H1 (cell line): ENCODE measurements at places on chromosomes 2 and 18.

GRCh38 chr2:221792971-221793521 lies 220.9 kb upstream of the EPHA4 start:
- peak overlapping the region; percentile 33; the same call in 1 of the 2 replicates for H3K4me3 ChIP-seq
- no peaks in the 10 kb centered on the region for H3K27me3 ChIP-seq
- no peaks in the 10 kb centered on the region for H3K36me3 ChIP-seq
- peaks cover 2% of the 10 kb centered on the region; the same call in 1 of the 2 replicates for H3K4me1 ChIP-seq
- peak; percentile 41 for DNase-seq

- H3K36me3 ChIP-seq = no peaks in the 10 kb centered on the region
- H3K4me3 ChIP-seq = no peak overlapping the region
- no peaks in the 10 kb centered on the region for H3K27me3 ChIP-seq
Observed at GRCh38 chr2:181104512-181105115, 124.2 kb downstream of the UBE2E3 start.

DNA sequence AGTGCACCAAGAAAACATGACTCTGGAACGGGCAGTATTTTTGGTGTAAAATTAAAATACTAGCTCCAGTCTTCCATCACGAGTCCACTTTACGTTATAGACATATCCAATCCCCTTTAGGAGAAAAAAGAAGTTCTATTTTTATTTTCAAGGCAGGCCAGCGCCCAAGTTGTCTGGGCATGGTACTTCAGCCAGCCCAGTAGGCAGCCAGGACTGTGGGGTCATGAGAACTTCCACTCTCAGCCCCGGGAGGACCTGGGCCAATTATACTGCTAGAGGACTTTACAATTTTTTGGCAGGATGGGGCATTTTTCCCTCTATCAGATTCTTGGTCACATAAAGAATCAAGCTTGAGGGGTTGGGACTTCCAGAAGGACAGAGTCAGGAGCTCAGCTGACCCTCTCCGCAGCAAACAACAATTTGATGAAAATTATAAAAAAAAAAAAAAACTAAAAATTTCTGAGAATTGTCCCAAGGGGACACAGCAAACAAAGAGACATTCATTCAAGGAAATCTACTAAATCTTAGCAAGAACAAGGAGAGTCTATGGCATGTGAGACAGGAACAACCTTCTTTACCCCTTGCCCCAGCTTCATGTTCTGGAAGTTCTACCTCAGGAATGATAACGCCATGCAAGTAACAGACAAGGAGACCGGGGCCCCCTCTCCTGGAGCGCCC lies 37.3 kb upstream of the B3GNT2 start:
- DNase-seq = no peak
- no peaks in the 10 kb centered on the region for H3K27me3 ChIP-seq
- H3K27ac ChIP-seq = no peak overlapping the region
- H3K36me3 ChIP-seq = no peaks in the 10 kb centered on the region

DNA sequence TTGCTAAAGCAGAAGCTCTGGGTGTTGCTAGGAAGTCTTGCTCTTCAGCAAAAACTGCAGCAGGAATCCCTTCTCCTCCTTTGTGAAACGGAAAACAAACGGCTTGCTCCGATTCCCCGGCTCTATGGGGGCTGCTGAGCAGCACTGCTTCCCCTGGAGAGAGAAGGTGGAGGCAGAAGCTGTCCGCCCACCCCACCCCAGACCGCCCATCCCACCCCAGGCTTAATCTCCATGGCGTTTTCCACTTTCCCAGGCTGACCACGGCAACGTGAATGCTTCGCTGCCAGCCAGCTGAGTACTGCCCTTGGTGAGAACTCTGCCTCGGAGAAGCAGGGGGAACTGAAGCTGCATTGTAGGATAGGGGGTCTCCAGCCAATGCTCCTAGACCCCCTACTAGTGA lies 139.2 kb downstream of the BCL2 start:
- H3K36me3 ChIP-seq = no peaks in the 10 kb centered on the region
- H3K27me3 ChIP-seq = no peaks in the 10 kb centered on the region
- no peak overlapping the region for H3K4me3 ChIP-seq
- peaks cover 2% of the 10 kb centered on the region; the same call in 1 of the 2 replicates for H3K4me1 ChIP-seq
- no peak overlapping the region for H3K27ac ChIP-seq
- no peak for DNase-seq

GRCh38 chr18:31577195-31577594 lies 14.5 kb upstream of the TTR start:
- no peak for DNase-seq
- no peak overlapping the region for H3K4me3 ChIP-seq
- H3K27ac ChIP-seq = no peak overlapping the region
- no peaks in the 10 kb centered on the region for H3K36me3 ChIP-seq
- H3K27me3 ChIP-seq = no peaks in the 10 kb centered on the region

DNA sequence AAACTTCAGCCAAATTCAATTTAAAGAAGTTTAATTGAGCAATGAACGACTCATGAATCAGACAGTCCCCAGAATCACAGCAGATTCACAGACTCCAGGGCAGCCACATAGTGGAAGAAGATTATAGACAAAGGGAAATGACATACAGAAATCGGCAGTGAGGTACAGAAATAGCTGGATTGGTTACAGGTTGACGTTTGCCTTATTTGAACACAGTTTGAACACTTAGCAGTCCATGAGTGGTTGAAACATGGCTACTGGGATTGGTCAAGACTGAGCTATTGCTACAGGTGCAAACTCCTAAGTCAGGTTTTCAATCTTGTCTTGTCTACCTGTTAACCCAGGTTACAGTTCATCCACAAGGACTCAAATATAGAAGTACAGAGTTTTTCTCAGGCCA lies 169.6 kb downstream of the DLGAP1 start:
- H3K27me3 ChIP-seq = no peaks in the 10 kb centered on the region
- no peaks in the 10 kb centered on the region for H3K36me3 ChIP-seq
- no peak overlapping the region for H3K27ac ChIP-seq

DNA sequence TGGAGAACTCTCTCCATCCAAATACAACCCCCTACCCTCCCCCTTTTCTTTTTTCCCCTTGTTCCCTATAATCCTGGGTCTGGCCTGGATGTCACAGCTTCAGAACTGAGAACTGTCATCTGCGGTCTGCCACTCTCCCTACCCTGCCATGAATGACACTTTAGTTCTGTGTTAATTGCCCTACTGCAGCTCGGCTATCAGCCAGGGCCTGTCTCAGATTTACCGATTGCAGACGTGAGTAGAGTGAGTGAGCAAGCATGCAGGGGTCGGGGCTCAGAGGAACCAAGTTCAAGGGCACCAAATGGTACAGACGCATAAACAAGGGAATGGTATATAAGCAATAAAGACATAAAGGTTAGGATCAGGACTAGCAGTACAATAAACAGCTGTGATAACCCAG lies 967.8 kb downstream of the BCL11A start:
- H3K27me3 ChIP-seq = no peaks in the 10 kb centered on the region
- H3K4me3 ChIP-seq = no peak overlapping the region
- no peaks in the 10 kb centered on the region for H3K36me3 ChIP-seq
- no peaks in the 10 kb centered on the region for H3K4me1 ChIP-seq

GRCh38 chr2:168948621-168949212 lies 47.6 kb downstream of the G6PC2 start:
- H3K27me3 ChIP-seq = no peaks in the 10 kb centered on the region
- no peak overlapping the region for H3K27ac ChIP-seq
- no peak overlapping the region for H3K4me3 ChIP-seq
- no peaks in the 10 kb centered on the region for H3K36me3 ChIP-seq

DNA sequence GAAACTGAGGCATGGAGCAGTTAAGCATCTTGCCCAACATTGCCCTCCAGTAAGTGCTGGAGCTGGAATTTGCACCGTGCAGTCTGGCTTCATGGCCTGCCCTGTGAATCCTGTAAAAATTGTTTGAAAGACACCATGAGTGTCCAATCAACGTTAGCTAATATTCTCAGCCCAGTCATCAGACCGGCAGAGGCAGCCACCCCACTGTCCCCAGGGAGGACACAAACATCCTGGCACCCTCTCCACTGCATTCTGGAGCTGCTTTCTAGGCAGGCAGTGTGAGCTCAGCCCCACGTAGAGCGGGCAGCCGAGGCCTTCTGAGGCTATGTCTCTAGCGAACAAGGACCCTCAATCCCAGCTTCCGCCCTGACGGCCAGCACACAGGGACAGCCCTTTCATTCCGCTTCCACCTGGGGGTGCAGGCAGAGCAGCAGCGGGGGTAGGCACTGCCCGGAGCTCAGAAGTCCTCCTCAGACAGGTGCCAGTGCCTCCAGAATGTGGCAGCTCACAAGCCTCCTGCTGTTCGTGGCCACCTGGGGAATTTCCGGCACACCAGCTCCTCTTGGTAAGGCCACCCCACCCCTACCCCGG lies 1.3 kb downstream of the PROC start:
- H3K4me3 ChIP-seq = no peak overlapping the region
- peaks cover 9% of the 10 kb centered on the region; the same call in 1 of the 2 replicates for H3K4me1 ChIP-seq
- DNase-seq = no peak
- peaks cover 61% of the 10 kb centered on the region for H3K27me3 ChIP-seq
- H3K27ac ChIP-seq = no peak overlapping the region

- no peaks in the 10 kb centered on the region for H3K27me3 ChIP-seq
- H3K4me1 ChIP-seq = no peaks in the 10 kb centered on the region
- H3K27ac ChIP-seq = no peak overlapping the region
- H3K4me3 ChIP-seq = no peak overlapping the region
Observed at GRCh38 chr2:241228860-241229516, 40.5 kb downstream of the ANO7 start.

DNA sequence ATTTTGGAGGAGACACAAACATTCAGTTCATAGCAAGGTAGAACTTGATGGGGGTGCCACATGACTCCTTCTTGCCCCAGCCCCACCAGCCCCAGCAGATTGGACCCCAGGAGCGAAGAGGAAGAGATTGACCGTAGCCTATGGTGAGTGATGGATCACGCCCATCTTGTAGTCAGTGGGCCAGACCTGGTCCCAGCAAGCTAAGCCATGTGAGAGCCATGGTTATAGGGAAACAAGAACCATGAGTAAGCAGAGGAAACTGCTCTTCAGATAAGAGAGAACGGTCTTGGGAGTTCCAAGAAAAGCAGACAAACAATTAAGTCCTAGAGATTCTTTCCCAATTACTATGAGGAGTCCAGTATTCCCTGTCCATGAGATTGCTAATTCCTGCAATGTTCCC lies 4.6 kb upstream of the TCF4 start:
- no peaks in the 10 kb centered on the region for H3K36me3 ChIP-seq
- DNase-seq = no peak
- no peak overlapping the region for H3K27ac ChIP-seq
- H3K4me3 ChIP-seq = no peak overlapping the region
- no peaks in the 10 kb centered on the region for H3K4me1 ChIP-seq

GRCh38 chr2:56754627-56755026 lies 570.8 kb downstream of the CCDC85A start:
- no peaks in the 10 kb centered on the region for H3K4me1 ChIP-seq
- H3K4me3 ChIP-seq = no peak overlapping the region
- H3K36me3 ChIP-seq = no peaks in the 10 kb centered on the region
- no peak for DNase-seq

- H3K27ac ChIP-seq = no peak overlapping the region
- no peak for DNase-seq
- peaks cover 3% of the 10 kb centered on the region; the same call in 1 of the 2 replicates for H3K36me3 ChIP-seq
- peaks cover 5% of the 10 kb centered on the region; the same call in 1 of the 2 replicates for H3K4me1 ChIP-seq
- no peaks in the 10 kb centered on the region for H3K27me3 ChIP-seq
Observed at GRCh38 chr2:120930864-120931263, 195.2 kb downstream of the GLI2 start.

DNA sequence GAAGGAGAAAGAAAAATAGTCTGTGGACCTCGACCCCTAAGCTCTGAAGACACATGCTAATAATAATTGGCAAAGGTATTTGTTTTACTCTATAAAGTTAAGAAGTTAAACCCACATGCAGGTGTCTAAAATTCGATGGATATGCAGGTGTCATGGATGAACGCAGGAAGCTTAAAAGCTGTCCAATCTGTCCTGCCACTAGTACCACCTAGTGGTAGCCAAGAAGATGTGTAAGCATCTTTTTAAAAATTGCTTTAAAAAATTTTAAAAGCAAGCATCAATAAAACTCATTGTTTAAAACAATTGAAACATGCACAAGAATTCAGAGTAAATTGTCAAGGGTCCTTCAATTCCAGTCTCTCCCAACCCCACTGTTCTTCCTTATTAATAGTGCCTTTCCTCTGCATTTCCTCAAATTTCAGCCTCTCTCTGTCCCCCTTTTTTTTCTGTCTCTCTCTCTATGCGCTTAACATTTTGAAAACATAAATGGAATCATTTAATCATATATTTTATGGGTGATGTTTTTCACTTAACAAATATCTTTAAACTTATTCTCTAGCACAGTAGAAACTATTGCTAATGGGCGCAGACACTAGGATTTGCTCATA lies 30.6 kb upstream of the PPP3R1 start:
- no peaks in the 10 kb centered on the region for H3K27me3 ChIP-seq
- no peak overlapping the region for H3K4me3 ChIP-seq

DNA sequence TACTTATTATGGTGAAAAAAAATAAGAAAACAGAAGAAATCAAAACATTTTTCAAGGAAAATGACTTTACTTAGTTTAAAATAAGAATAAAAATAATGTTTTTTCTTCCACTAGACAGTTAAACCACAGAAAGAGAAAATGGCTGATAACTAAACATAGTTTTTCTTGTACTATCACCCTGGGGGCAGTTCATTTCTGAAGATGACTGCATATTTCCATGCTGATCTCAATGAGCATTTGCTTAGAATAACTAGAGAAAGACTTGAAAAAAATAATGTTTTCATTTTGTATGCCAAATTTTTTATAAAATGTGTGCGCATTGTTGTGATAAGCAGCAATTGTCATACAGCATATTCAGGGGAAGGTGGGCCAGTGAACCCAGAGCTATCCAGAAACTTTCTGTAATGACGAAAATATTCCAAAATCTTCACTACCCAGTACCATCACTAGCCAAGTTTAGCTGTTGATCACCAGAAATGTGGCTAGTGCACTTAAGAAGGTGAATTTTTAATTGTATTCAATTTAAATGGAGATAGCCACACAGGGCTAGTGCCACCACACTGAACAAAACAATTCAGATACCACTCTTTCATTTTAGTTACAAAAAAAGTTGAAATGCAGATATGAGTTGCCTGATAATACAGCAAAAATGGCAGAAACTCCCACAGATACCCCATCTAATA lies 513.4 kb upstream of the NETO1 start:
- no peak overlapping the region for H3K27ac ChIP-seq
- DNase-seq = no peak
- H3K27me3 ChIP-seq = no peaks in the 10 kb centered on the region
- no peak overlapping the region for H3K4me3 ChIP-seq

DNA sequence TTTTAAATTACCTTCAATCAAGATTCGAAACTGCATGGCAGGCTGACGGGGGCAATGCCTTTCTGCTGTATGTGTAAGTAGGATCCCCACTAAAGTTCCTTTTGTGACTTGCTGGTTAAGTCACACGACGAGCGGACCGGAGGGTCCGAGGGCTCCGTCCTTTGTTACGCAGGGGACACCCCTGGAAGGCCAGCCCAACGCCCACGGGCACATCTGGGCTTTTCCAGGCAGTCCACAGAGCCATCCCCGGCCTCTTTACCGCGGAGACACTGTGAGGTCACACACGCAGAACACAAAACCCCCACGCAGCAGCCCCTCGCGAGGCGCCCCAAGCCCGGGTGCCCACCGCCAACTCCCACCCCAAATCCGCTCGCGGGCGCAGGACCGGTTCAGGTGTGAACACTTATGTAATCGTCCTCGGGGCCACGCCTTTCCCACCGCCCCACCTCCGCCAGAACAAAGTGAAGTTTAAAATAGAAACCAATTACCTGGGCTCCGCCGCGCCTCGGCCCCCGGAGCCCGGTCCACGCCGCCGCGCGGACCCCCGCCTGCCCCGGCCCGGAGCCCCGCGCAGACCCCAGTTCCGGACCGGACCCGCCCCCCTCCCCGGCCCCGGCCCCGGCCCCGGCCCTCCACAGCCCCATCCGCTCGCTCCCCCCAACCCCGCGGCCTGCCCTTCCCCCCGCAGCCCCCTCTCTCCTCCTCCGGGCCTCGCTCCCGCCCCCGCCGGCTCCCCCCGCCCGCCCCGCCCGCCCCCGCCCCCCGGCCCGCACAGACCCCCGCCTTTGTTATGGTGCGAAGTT lies 4.2 kb downstream of the ZNF516 start:
- H3K36me3 ChIP-seq = no peaks in the 10 kb centered on the region
- DNase-seq = no peak
- peaks cover 21% of the 10 kb centered on the region for H3K27me3 ChIP-seq
- peak overlapping the region; percentile 93 for H3K4me3 ChIP-seq
